Cardiac septum (tissue), 1 donor: ENCODE measurements at places on chromosomes 3 and 15.

DNA sequence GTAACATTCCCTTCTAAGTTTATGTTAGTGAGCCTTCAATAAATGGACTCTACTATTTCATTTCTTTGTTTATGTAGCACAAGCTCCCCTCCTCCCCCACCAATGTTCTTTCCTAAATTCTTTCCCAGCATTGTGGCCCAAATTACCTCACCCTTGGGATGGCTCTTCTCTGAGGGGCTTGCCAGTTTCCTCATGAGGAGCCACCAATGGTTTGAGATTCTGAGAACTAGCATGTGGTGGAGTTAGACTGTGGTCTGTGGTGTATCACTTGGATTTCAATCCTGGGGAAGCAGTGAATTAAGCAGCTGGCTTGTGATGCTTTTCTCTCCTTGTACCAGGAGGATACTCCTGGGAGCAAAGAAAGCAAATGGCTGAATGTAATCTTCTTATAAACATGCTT lies 50.0 kb upstream of the NPHP3 start:
- DNase-seq = no peak

DNA sequence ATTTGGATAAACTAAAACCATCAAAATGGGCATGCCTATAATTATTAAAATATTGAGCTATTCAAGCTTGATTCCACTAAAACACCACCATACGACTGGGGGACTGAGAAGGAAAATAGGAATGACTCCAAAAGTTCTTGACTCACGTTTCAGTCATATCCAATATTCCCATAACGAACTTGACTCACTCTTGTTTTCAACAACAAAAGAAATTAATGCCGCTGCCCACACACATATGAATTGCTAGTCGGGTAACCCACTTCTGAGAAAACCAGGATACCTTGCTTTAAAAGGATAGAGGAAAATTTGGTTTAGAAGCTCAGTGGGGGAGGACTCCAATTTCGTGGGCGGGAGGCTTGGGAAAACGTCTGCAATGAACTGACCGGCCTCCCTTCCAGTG lies 5.2 kb downstream of the HTR3C start:
- DNase-seq = no peak

GRCh38 chr3:172709774-172710663 lies 848 bp downstream of the NCEH1 start:
- DNase-seq = no peak

GRCh38 chr3:46282041-46282440 lies 39.8 kb downstream of the CCR3 start:
- DNase-seq = no peak

DNA sequence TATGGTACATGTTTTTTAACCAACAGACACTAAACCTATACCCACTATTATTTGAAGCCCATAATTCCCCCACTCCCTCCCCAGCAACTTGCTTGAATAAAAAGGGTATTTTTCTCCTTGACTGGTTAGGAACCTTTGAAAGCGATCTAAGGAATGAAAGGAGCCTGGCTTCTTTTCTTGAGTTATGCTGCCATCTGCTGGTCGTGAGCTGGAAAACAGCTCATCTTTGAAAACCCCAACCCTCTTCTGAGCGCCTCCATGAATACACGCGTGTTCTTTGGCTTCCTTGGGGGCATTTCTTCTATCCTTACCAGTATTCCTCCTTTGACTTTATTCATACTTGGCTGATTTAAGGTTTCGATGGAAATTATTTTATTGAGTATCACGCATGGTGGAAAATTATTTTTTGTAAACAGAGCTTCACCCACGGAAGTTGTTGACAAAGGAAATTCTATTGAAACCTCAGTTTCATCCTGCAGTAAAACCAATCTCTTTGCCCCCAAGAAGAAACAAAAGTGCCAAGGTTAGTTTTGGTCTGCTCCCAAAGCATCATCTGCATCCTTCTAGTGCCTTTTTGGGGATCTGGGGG lies 171.6 kb downstream of the SV2B start:
- no peak for DNase-seq

- DNase-seq = no peak
Measured at GRCh38 chr3:18245721-18246120, 179.4 kb downstream of the SATB1 start.
